ENCODE measurements at places on chromosomes 2 and 18.

- no peak for DNase-seq
These were observed 81.3 kb downstream of the DGKD start for GRCh38 chr2:233435436-233436190.

GRCh38 chr2:23293731-23294130 is 91.2 kb upstream of the KLHL29 start:
- no peak for DNase-seq

GRCh38 chr2:142813830-142814829 is 63.3 kb upstream of the KYNU start:
- no peak for DNase-seq

DNA sequence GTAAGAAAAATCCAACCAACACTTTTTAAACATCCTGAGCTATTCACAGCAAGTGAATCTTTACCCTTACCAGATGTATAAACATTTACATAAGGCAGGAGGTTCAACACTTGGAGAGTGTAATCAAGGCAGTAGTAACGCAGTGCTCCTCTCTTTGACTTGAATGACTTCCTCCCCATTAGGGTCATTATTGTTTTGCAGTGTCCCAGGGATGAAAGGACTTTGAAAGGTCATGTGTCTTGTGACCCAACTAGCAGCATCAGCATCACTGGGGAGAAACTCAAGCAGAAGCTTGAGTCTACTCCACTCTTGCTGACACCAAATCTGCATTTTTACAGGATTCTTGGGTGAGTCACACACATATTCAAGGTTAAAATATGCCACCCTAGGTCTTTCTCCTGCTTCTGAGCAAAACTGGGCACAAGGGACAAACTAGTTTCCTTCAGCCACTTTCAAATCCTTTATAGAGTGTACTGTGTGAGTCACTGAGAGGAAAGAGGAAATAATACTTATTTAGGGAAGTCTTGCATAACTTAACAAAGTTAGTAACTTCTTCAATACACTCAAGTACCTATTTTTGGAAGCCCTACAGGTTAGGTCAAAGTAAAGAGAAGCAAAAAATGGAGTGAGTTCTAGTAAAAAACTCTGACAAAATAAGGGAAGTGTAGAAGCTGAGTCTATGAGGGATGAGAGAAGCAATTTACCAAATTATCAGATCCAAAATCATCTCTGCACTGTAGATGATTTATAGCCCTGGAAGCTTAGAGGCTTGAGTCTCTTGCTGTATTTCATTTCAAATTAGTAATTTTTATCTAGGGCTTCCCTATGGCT is 51.0 kb upstream of the EML4 start:
- DNase-seq: no peak

DNA sequence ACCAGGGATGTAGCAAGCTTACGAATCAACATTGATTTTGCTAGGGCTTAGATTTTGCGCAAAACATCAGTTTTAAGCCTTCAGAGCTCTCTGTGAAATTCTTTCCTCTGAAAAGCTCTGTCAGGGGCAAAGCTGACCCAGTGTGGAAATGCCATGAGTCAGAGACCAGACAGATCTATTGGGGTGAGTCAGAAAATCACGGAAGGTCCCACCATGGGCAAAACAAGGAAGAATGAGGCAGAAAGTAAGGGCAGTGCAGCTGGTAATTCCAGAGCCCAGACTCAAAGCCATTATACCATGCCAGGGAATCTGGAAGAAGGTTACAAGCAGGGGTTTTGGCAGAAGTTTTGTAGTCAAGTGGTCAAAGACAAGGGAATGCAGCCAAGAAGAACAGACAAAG is 256.6 kb upstream of the CTAGE1 start:
- DNase-seq: peak; percentile 91

- no peak for DNase-seq
These were observed 155.3 kb downstream of the BAZ2B start for GRCh38 chr2:159461076-159461475.

DNA sequence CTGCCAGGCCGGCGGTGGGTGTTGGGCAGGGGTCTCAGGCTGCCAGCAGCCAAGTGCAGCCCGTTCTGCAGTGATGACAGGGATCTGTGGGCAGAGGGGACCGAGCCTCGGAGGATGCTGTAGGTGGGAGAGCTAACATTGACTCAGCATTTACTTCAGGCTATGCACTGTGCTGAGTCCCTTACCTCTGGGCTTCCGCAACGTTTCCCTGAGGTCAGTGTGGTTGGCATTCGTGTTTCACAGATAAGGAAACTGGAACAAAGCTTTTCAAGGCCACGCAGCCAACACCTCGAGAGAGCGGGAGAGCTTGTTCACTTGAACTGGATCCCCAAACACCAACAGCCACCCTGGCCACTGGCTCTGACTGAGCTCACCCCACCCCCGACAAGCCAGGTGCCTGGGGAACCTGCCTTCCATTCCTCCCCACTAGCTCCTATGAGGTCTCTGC is 839 bp upstream of the GPR148 start:
- DNase-seq: no peak

- DNase-seq: no peak
These were observed 100.1 kb downstream of the NAB1 start for GRCh38 chr2:190748966-190749365.

DNA sequence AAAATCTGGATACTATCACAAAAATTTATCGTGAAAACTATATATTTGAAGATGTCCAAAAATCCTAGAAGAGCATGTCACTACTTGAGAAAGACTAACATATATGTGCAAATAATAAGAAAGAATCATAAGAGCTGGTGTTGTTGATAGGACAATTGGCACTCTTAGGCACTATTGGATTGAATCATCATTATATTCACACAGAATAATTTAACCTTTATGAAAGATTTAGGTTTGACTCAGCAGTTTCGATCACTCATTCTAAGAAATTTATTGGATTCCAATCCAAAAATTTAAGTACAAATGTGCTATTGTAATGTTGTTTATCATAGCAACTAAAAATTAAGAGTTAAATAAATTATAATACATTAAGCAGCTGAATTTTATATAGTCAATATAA is 503.6 kb downstream of the SPAG16 start:
- no peak for DNase-seq

- no peak for DNase-seq
These were observed 9.8 kb upstream of the ARID5A start for GRCh38 chr2:96526615-96527285.

- DNase-seq: no peak
These were observed 278.9 kb downstream of the PRKCE start for GRCh38 chr2:45930396-45930792.

DNA sequence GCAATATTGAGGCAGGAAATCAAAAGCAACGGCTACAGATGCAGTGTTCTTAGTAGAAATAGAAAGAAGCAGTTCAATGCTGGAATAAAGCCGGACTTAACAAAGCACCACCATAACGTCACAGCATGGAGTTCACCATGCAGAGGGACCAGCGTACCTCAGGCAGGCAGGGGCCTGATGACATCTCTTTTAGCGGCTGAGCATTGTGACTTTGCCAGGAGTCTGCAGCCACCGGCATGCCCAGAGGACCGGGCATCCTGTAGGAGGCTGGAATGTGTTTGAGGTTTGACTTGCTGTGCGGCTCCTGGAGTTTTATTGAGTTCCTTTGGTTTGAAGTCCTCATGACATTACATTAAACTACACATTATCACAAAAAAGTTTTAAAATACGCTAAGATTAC is 139.8 kb downstream of the UXS1 start:
- DNase-seq: no peak
